Stimulated activated CD4-positive, alpha-beta T cell treated with anti-CD3 and anti-CD28 coated beads, Interleukin-2, amount 100 ng/mL, for 48 hours (primary cell): ENCODE measurements at places on chromosomes 5 and 9.

- DNase-seq, result no peak
Measured at GRCh38 chr5:16531063-16531648, 65.6 kb upstream of the ZNF622 start.

DNA sequence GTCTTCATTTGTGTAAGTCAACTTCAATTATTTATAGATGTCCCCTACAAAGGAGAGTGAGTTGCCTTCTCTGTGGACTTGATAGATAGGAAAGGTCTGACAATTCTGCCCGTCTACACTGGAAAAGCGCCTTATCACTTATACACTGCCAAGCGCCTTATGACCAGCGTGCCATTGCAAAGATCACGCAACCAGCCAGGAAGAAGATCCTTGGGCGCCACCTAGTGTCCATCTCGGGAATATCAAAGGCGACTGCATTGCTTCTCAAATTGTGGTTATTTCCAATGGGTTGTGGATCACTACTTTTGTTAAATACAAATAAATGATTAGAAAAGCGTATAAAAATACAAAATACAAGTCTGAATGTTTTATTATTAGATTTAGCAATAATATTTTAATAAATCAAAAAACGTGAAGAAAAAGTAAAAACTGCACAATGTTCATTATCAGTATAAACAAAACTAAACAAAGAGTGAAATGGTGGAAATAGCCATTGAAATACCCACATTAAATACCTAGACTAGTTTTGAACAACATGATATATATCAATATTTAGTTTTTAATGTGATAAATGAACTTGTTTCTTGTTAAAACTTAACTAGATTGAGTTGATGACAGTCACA lies 27.8 kb downstream of the SUB1 start:
- DNase-seq, result peak; percentile 91

DNA sequence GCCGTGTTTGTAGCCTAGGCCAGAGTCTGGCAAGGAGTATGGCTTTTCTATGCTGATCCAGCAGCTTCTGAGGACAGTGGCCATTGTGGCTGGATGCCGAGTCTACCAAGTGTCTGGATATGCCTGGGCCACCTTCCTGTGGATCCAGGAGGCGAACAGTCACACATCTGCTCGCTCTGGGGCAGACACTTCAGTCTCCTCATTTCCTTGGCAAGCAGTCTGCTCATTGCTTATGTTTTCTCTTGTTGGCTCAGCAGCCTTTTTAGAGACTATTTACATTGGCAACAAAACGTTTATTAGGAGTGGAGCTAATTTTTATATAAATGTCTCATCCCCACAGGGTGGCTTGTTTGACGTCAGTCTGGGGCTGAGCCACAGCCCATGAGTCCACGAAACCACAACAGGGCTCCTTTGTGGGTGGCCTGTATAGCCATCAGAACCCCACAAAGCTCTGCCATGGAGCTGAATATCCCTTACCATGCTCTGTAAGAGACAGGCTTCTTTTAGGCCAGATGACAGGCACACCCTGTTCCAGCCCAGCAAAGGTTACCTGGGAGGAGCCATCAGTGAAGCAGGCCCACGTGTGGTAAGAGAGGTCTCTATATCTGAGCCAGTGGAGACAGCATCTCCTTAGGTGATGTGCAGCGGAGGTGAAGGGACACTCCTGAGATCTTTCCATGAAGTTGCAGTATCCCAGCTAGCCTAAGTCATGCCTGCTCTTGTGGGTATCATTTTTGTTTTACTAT lies 221.7 kb downstream of the DIRAS2 start:
- no peak for DNase-seq

GRCh38 chr9:130825351-130825651 lies 9.8 kb upstream of the ABL1 start:
- no peak for DNase-seq

- no peak for DNase-seq
Measured at GRCh38 chr9:115208501-115208900, 90.5 kb upstream of the TNC start.

DNA sequence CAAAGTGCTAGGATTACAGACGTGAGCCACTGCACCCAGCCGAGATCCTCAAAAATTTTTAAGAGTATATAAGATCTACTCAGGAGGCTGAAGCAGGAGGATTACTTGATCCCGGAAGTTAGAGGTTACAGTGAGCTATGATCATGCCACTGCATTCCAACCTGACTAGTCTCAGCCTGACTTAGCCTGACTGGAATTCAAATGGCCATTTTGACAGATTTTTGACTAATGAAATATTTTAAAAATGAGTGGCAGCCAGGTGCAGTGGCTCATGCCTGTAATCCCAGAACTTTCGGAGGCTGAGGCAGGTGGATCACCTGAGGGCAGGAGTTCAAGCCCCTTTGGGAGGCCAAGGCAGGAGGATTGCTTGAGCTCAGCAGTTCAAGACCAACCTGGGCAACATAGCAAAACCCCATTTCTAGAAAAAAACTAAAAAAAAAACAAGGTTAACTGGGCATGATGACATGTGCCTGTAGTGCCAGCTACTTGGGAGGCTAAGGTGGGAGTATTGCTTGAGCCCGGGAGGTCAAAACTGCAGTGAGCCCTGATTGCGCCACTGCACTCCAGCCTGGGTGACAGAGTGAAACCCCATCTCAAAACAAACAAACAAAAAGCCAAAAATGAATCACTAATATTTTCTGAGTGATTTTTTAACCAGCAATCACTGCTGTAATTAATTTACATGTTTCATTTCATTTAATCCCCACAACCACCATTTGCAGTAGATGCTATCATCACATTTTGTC lies 16.6 kb downstream of the ATOX1 start:
- no peak for DNase-seq
